ENCODE measurements at places on chromosomes 16 and 17.

- no peak for DNase-seq
Observed at GRCh38 chr17:32741381-32741780, 135.5 kb downstream of the MYO1D start.

- no peak for DNase-seq
Observed at GRCh38 chr17:6811510-6811909, 20.0 kb downstream of the TEKT1 start.

DNA sequence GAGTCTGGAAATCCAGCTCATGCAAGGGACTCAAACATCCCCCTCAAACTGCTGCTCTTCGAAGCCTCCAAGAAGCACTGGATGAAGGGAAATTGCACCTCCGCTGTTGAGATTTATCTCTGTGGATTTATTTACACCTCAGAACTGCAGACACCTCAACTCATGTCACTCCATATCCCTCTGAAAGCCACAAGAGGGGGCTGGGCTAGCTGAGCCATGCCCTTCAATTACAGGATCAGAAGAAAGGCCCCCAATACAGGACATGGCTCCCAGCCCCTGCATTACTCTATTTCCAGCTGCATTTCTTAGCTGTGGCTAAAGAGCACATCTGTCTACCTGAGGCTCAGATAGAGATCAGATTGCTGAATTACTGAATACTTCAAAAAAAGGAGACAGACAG is 103.1 kb upstream of the DYNLRB2 start:
- no peak for DNase-seq

DNA sequence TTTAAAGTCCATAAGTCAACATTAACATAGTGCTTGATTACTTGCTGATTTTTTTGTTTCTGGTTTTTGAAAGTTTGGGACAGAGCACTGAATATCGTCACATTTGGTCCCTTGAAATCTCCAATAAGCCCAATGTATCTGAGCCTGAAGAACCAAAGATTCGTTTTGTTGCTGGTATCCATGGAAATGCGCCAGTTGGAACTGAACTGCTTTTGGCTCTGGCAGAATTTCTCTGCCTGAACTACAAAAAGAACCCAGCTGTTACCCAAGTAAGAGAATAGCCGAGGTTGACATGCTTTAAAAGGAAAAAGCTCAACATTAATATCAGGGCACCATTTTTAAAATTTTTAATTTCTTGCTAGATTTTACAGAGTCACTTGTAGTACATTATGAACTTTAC is 27.7 kb upstream of the GOSR1 start:
- no peak for DNase-seq

DNA sequence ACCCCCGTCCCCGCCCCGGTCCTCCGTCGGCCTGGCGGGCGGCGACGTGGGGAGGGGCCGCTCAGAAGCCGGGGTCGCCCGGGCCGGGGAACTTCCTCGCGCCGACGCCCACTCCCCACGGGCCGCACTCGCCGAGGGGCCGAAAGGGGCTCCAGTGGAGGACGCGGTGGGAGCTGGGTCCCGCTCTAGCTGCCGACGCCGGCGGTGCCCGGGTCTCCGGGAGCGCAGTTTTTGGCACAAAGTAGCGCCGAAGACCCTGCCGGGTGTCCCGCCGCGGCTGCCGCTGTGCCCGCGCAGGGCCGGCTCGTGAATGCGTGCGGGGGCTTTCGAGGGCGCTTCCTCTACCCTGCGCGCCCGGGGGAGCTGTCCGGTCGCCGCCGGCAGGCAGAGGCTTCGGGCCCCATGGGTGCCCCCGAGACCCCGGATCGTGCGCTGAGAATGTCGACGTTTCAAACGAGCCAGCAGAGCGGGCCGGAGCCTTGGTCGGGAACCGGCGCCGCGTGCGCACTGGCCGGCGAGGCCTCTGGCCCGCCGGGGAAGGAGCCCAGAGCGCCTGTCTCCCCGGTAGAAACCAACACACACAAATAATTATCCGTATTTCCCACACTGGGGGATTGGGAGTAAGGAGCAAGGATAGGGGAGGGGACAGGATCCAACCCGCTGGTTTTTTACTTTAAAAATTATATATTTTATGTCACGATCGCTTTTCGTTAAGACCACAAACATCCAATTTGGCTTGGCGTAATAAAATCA is 46.6 kb upstream of the SLC38A10 start:
- no peak for DNase-seq

- DNase-seq = no peak
Observed at GRCh38 chr17:2478458-2478857, 33.2 kb downstream of the METTL16 start.

DNA sequence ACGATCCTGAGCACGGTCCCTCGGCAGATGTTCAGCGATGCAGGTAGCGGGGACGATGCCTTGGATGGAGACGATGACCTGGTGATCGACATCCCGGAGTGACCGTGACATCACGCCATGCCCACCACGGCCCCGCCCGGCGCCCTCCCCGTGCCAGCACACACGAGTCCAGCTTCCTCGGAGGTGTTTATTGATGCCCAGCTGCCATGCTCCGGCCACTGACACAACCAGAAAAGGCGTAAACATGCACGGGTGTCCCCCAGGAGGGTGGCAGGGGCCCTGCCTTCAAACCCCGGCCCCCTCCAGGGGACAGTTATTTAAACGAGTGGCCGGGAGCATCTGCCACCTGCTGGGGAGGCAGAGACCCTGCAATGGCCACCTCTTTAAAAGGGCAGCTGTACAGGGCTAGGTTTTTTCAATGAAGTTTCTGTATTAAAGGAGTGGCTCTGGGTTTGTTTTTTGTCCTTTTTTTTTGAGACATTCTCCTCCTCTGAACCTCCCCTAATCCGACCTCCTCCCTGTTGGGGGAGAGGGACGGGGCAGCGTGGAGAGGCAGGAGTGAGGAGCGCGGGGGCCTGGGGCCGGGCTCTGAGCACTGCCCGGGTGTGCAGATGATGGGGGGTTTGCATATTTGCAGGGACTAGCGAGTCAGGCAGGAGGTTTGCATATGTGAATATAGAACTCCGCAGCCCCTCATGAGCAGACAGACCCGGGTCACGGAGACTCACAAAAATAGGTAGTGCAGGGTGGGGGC is 5.3 kb downstream of the DOC2A start:
- DNase-seq = no peak

DNA sequence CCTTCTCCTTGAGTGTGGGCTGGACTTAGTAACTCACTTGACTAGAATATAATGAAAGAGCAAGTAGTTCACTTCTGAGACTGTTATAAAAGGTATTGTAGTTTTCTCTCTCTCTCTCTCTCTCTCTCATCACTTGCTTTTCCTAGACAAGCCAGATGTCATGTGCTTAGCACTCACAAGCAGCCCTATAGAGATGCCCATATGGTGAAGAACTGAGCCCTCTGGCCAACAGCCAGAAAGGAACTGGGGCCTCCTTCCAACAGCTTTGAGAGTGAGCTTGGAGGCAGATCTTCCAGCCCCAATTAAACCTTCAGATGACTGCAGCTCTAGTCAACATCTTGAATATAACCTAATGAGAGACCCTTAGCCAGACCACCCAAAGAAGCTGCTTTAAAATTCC is 440.5 kb downstream of the GRIN2A start:
- DNase-seq = no peak

- no peak for DNase-seq
Observed at GRCh38 chr17:56009795-56010651, 143.3 kb upstream of the ANKFN1 start.

- DNase-seq = no peak
Observed at GRCh38 chr16:31177136-31177535, 2.8 kb upstream of the FUS start.

DNA sequence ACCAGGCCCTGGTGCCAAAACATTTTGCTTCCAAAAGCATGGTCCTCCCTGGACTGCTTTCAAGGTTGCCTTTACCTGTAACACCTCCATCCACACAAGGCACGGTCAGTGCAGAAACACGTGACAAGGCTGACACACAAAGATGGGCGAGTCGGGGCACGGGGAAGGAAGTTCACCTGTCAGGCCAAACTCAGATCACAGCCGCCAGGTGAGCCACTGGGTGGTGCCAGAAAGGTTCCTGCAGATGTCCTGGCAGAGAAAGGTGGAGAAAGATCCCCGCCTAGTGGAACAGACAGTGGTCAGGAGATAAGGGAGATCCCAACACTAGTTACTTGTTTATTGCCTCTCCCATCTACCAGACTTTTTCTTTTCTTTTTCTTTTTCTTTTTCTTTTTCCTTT is 155.3 kb downstream of the AIPL1 start:
- no peak for DNase-seq

DNA sequence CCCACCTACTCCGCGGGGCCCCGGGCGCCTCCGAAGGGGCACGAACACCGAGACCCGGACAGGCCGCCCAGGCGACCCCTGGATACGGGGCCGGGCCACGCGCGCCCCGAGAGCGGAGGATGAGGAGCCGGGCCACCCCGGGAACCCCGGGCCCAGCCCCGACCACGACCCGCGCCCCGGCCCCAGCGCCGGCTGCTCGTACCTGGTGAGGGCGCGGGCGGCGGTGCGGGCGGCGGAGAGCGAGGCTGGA is 192 bp downstream of the FASN start:
- DNase-seq = no peak

DNA sequence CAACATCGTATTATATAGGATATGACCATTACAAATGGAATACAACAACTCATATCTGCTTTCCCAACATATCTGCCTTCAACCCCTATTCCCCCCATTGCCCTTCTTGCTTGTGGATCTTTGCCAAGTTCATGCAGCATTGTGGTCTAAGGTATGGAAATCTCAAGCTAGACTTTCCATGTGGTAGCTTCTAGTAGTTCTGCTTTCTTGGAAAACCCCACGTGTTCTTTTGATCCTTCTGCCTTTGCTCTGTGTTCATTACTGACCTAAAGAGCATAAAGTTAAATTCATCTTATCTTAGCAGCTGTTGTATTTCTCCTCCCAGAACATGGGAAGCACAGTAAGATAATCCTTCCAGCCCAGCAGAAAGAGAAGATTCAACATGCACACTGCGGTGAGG is 202.0 kb upstream of the SALL1 start:
- no peak for DNase-seq

- DNase-seq = no peak
Observed at GRCh38 chr17:14341866-14342265, 41.0 kb downstream of the HS3ST3B1 start.

DNA sequence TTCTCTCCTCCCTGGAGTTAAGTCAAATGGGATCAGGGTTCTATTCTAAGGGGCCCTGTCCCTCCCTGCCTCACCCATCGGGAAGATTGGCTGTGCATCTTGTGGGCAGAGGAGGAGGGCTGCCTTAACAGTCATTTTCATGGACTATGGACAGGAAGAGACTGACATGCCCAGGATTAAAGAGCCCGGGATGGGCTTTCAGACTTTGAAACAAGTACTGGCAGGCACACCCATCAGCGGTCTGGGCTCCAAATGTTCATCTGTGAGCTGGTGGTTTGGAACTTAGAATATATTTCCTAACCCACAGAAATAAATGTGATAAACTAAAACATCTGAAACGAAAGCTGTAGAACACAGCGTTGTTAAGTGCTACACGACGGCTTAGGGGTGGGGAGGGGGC is 6.5 kb downstream of the SLC6A4 start:
- DNase-seq = no peak

DNA sequence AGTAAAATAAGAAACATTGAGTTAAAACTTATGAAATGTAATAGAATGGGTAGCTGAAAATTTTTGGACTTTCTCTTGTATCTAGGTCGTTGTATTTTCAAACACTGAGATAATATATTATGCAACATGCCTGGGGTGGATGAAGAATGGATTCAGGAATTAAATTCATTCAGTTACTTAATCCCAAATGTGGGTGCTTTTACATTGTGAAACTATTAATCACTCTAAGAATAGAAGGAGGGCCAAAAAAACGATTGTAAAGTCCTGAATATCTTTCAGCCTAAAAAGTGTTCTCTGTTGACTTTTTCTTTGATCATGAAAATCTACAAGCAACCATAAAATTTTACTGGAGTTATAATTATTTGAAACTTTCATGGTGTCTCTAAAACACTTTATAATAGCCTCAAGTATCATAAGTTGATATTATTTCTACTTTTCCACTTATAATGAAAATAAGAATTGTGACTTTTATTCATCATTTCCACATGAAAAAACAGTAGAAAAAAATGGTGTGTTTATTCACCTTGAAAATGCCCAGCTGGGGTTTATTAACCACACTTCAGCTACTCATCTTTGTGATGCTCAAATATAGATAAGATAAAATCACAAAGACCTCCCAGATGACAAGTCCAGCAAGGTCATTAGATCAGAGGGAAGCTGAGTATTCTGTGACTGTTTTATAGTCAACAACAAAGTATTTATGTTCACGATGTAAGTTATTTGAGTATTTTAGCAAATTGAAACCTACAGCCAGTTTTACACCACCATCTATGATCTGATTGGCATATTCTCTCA is 619.9 kb upstream of the SOX9 start:
- no peak for DNase-seq

DNA sequence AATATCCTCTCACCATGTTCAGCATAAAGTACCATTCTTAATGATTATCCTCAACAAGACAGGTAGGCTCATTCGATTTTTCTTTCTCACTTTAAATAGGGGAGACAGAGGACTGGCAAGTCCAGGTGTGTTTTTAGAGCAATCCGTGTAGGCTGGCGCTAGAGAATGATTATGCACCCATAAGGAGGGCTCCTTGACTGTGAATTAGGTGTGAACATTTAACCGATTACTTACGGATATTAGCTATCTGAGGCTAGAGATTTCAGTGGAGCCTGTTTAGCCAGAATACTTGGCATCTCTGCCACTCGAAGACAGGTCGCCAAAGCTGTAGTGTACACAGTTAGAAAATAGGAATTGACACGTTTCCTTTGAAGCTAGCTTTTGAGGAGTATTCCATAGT is 1.9 kb downstream of the SEC14L1 start:
- DNase-seq = no peak

DNA sequence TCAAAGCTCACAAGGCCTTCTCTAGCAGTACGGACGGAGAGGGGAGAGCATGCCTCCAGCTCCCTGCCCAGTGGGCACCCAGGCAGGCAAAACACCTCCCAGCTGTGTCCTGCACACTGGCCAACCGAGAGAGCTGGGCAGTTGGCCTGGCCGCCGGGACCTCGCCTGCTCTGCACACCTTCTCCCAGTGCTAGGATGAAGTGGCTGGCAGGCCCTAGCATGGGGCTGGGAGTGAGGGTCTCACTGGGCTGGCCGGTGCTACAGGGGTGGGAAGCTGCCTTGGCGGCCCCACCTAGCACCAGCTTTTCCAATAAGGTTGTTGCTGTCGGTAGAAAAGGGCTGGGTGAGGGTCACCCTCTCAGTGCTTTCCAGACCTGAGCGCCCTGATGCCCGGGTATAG is 60.2 kb downstream of the SDK2 start:
- no peak for DNase-seq

Measured in dorsolateral prefrontal cortex (tissue), 122 donors.